ENCODE measurements at places on chromosomes 7 and 10.

DNA sequence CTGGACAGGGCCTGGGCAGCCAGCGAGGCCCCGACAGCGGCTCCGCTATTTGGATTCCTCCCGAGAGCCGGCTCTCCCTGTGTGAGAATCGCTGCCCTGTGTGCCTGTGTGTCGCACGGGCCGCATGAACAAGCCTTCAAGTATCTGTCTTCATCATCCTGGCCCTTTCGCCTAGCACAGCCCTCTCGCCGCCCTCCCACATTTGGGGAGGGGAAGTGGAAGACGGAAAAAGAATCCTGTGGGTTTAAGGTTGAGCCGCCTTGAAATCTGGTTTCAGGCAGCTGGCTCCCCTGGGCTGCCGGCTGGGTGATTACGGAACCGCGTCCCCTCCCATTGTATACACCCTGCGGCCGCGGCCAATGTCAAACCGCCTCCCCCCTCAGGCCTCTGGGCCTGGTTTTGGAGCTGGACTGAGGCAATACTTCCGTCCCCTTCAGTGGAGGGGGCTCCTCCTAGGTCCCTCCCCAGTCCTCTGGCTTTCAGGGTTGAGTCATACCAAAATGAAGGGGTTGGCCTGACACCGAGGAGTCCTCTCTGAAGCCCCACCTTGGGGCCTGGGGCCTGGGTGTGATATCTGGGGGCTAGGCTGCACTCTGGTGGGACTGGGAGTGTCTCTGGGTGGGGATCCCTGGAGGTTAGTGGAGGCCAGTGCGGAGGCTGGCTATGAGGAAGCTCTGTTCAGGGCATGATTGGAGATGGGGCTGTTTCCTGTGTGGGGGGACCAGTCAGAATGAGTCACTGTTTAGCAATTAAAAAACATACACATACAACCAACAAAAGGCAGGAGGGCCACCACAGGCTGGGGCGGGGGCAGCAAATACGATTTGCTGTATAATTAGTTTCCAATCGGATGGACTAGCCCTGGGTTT is 1.7 kb downstream of the TRIM8 start:
- peak; percentile 38 for DNase-seq

GRCh38 chr10:121579656-121580055 is 18.6 kb downstream of the FGFR2 start:
- no peak for DNase-seq

DNA sequence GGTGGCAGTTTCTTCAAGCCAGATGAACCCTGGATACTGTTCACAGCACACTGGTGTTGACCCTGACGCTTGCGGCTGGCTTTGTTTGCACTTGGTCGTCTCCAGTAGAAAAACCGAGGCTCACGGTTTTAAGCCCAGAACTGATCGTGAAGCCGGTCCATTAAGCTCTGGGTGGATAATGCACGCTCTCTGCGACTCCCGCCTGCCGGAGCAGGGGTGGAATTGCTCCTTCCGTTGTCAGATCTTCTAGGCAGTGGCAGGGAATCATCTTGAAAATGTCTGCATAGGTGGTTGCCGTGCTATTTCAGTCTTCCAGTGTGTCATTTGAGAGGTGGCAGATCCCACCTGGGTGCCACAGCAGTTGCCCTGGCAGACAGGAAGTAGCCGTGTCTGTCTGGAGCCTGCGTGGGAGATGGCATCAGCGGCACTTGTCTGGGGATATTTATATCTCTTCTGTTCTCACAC is 35.9 kb upstream of the AP5Z1 start:
- no peak for DNase-seq

DNA sequence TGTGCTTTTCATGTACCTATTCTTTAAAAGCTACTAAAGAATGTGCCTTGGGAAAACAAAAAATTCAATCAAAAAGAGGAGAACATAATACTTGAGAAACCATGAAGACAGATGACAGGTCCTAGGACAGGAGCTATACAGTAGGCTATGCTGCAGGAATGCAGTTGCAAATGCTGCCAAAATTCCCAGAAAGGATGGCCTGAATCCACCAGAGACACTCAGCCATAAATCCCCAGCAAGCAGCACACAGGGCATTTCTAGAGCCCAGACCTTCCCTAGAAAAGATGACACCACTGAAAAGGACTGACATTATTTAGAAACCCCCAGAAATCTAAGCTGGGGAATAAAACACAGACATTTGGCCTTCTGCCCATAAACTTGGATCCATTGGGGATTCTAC is 237.3 kb downstream of the C7orf25 start:
- no peak for DNase-seq

- no peak for DNase-seq
Observed at GRCh38 chr10:124409696-124410095, 9.0 kb downstream of the OAT start.

- DNase-seq: no peak
Observed at GRCh38 chr7:22219036-22219435, 137.9 kb downstream of the RAPGEF5 start.

DNA sequence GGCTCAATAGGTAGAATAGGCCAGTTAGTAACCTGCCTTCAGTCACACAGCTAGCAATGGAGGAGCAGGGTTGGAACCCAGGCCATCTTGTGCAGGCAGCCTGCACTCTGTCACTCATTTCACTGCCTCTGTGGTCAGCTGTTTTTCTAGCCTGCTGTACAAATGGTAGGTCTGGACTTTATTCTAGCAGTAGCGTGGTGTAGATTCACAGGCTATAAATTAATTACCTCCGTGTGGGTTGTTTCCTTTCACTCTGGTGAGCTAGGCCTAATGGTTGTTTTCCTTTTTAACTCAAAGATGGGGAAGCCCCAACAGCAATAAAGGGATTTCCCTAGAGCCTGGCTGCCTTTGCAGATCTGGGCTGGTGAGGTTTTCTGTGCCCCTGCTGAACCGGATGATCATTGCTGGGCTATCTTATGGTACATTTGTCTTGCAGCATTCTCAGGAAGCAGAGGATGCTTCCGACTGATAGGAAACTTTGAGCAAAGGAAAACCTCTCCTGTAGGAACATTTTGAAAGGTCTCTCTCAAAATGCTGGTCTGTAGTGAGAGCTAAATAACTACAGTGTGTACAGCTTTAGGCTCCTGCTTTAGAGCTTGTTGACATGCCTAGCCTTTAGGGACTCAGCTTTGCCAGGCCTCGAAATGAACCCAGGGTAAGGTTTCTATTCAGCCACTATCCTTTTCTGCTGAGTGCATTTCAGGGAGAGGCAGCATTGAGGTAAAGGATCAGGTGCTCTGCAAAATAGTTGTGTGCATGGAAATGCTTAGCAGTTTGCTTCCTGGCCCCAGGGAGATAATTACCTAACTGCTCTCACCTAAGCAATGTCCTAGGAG is 157.4 kb downstream of the ST7 start:
- DNase-seq: no peak

DNA sequence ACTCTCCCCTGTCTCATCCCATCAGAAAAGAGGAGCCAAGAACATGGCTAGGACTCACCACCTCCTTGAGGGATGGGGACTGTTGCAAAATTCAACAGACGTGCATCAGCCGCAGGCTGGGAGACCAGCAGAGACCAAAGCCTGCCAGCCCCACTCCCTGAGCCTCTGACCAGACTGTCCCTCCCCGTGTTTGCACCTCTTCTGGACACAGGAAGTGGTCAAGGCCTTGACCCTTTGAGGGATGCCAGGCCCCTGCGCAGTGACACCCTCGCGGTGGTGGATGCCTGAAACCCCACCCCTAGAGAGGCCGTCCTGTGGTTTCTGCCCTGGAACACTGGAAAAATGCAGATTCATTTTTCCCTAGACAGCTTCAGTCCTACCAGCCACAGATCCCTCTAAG is 128.4 kb upstream of the TCF7L2 start:
- DNase-seq: no peak

- no peak for DNase-seq
Observed at GRCh38 chr7:117796889-117797288, 76.4 kb downstream of the CTTNBP2 start.

GRCh38 chr7:116145245-116145852 is 65.0 kb upstream of the TES start:
- no peak for DNase-seq

DNA sequence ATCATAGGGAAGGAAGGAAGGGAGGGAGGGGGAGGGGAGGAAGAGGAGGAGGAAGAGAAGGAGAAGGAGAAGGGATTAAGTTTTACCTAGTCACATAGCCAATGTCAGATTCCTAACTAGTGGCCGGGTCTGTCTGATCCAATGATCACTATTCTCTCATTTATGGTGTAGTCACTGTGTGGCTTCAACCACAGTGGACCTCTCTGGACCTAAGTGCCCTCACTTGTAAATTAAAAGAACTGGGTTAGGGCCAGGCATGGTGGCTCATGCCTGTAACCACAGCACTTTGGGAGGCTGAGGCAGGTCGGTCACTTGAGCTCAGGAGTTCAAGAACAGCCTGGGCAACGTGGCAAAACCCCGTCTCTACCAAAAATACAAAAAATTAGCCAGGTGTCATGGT is 6.6 kb upstream of the SERPINE1 start:
- DNase-seq: no peak

DNA sequence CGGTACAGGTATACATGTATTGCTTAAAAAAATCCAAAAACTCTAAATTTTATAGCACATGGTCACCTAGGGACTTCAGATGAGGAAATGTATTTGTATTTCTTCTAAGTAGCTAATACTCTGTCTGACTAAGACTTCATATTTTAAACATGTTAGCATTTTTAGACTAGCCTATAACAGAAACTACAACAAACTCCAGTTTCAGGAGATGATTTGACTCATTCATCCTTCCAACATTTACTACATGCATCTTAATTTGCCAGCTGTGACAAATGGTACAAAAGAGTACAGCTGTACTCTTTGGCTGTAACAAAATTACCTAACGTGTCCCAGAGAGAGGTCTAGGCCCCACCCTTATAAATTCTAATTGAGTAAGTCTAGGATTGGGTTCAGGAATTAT is 22.2 kb downstream of the TMEM209 start:
- DNase-seq: no peak

GRCh38 chr10:74322141-74322540 is 171.1 kb downstream of the ADK start:
- DNase-seq: no peak

DNA sequence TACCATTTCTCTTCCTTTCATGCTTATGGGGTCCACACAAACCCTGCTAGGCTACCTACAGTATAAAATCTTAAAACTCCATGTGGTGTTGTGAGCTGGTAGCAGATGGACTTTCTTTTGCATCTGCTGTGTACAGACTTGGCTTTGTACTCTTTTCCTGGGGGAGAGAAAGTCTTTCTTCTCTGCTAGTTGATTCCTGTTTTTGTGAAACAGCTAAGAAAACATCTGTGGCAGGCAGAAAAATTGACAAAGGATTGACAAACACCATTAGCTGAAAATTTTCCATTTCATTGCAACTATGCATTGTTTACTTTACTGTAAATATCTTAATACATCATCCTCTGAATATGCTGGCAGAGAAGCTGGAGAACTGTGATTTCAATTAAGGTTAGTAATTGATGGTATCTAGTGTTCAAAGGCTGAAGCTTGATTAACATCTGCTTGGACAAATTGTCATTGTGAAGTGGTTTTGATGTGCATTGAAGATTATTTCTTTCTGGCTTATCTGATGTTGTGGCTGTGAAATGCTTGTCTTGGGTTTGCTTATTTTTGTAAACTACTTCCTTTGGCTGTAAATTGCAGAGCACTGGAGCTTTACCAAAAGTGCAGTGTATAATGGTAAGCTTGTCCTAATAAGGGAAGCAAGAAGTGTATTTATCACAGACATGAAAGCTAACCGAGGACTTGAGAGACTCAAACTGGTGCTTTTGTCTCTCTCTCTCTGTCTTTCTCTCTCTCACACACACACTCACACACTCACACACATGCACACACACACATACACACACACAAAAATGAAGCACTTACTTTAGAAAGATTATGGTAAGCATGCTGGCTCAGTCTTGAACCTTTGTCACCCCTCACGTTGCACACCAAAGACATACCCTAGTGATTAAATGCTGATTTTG is at the start of gene FOXP2:
Gene FOXP2 (plus strand): TSS at position 660 of the 908 bp plus-strand sequence. CDS start 11,697 bp downstream, outside the sequence.
- no peak for DNase-seq

GRCh38 chr7:50610521-50611277 is 45.5 kb upstream of the DDC start:
- DNase-seq: no peak

DNA sequence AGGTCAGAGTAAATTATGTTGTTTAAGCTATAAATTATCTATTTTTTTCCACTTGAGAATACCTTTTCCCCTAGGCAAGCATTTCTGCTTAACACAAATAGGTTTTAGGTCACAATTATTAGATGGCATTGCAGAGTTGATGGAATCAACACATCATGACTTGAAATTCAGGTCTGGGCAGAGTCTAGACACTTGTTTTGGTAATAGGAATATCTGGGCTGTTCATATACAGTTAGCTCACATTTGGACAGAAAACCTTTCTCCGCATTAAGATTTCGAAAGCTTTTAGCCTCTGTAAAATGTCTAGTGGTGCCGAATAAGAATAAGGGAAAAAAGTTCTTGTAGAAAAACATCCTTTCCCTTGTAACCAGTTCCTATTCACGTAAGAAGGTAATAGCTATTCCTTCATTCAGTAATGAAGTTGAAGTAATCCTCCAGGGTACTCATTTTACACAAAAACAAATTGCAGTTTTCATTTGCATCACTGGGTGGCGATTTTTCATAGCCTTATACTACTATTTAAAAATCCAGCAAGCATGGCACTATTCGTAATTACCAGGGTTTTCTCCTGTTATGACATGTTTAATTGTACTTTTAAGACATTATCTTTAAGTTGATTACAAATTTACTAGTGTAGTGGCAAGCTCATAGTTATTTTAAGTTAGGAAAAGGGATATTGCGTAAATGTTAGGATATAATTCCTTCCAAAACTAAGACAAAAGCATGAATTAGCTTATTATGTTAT is 37.0 kb downstream of the RPA3 start:
- no peak for DNase-seq

GRCh38 chr7:98722402-98722801 is 105.3 kb downstream of the NPTX2 start:
- no peak for DNase-seq

GRCh38 chr10:131214521-131215244 is 96.8 kb downstream of the TCERG1L start:
- DNase-seq: no peak

GRCh38 chr10:42999385-43000020 is 77.4 kb upstream of the RET start:
- DNase-seq: no peak

GRCh38 chr7:86966916-86967315 is 92.5 kb downstream of the ELAPOR2 start:
- DNase-seq: no peak

DNA sequence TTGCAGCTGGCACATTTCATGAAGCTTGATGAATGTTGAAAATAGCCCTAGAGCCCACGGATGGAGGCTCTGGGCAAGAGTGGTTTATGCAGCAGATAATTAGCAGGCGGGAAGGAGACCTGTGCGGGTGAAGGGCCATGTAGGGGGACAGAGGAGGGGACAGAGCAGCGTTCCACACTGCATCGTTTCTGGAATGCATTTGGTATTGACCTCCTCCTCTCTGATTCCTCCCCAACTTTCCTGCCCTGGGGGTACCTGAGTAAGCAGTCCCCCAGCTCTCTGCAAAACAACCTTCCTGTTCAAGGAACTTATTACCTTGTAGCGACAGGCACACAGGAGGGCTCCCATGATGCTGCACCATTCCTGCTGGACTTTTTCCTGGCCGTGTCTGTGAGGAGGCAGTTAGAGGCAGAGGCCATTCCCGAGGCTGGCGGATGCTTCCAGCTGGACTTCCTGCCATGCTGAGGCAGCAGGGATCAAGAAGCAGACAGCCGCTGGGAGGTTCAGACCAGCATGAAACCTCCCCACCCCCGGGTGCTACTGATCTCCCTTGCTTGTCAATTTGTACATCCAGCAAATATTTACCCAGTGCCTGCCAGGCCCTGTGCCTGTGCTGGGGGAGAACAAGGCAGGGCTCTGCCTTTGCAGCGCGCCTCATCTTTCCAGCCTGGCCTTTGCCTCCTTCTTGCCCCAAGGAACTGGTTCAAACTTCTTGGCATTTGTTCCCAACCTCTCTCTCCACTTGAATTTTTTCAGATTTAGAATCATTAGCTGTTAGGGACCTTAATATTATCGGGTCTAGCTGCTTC is 28.7 kb downstream of the SLC29A3 start:
- no peak for DNase-seq
